Smooth muscle cell of trachea (primary cell): ENCODE measurements at places on chromosomes 5 and 9. TPM values are rescaled to one million over a fixed set of nuclear protein-coding genes. Genes with fewer than 3 reads are reported as not detected.

The CCNI2 gene
- not detected in 2 replicates for total RNA-seq

The PCDHB7 gene
- total RNA-seq: under 0.01 and 0.66 TPM in 2 replicates

The CDK7 gene
- 42.2 and 61.2 TPM in 2 replicates for total RNA-seq

The PLCXD3 gene
- under 0.01 and 0.58 TPM in 2 replicates for total RNA-seq

The CCNJL gene
- total RNA-seq: 0.15 and 0.17 TPM in 2 replicates

The OR13C8 gene
- not detected in 2 replicates for total RNA-seq

The PANK3 gene
- 23.7 and 30.4 TPM in 2 replicates for total RNA-seq

The PCDHA2 gene
- total RNA-seq: 0.17 TPM in 1 of 2 replicates, not detected in the other

The LCN10 gene
- not detected in 2 replicates for total RNA-seq

The SOX30 gene
- total RNA-seq: under 0.01 TPM in 1 of 2 replicates, not detected in the other

The FANCG gene
- total RNA-seq: 11.7 and 23.1 TPM in 2 replicates

The IL33 gene
- total RNA-seq: 19.6 and 44.5 TPM in 2 replicates

The PDE6A gene
- not detected in 2 replicates for total RNA-seq

The SPATA31E1 gene
- total RNA-seq: not detected in 2 replicates

The PITX1 gene
- total RNA-seq: 3.6 and 12.6 TPM in 2 replicates

The MBLAC2 gene
- total RNA-seq: 4.0 and 4.2 TPM in 2 replicates

The ADGRV1 gene
- total RNA-seq: 0.50 and 0.58 TPM in 2 replicates

The FNIP1 gene
- 88.3 and 107 TPM in 2 replicates for total RNA-seq

The GABRG2 gene
- total RNA-seq: not detected in 2 replicates

The NR2F1-AS1 gene
- 22.1 and 31.4 TPM in 2 replicates for total RNA-seq

The INSL4 gene
- total RNA-seq: not detected in 2 replicates

The IGFBPL1 gene
- total RNA-seq: not detected in 2 replicates

The QRFP gene
- total RNA-seq: not detected in 2 replicates

The CCDC152 gene
- 5.8 and 8.0 TPM in 2 replicates for total RNA-seq
